ENCODE measurements at places on chromosomes 1 and 21.
A peak's percentile ranks its signal among the peaks of the same experiment; 100 is the strongest.

DNA sequence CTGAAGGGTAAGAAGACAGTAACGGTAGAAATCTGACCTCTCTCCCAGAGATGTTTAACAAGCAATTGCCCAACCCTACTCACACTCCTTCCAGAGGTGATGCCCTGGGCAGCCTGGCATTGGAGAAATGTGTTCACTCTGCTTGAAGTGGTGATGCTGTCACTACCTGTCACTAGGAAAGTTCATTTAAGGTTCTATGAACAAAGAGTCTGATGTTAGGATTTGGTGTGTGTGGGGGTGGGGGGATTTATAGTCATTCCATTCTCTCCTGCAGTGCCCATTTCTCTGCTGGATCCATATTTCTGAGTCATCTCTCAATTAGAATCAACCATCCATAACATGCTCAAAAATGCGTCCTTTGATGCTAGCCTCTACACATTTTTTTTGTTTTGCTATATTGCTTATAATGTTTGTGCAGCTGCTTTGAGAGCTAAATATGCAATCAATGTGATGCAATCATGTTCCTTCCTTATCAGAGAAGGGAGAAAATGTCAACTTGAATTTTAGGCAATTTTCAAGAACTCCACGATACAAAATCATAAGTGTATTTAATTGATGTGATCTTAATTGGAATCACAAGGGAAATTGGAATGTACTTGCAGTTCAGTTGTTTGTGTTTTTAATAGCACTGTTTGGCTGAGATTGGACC, 173.9 kb downstream of the DUSP10 start:
- DNase-seq = no peak

GRCh38 chr1:41152622-41153044, 89.5 kb downstream of the SCMH1 start:
- peak; percentile 96 for DNase-seq

DNA sequence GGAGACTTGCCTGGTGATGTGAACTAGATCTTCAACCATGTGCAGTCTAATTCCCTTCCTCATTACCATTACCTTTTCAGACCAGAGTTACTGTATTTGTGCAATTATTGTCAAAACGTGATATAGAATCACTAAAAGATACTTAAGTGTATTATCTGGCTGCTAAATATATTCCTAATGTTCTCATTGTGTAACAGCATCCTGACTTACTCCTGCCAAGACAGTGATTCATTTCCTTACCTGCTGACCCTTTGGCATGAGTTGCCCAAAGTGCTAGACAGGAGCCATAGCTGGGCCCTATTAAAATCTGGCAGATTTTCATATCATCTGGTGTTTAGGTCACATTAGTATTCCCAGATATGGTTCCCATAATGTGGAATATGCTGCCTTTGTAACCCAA, 598.3 kb upstream of the CAMK1G start:
- DNase-seq = peak; percentile 66

DNA sequence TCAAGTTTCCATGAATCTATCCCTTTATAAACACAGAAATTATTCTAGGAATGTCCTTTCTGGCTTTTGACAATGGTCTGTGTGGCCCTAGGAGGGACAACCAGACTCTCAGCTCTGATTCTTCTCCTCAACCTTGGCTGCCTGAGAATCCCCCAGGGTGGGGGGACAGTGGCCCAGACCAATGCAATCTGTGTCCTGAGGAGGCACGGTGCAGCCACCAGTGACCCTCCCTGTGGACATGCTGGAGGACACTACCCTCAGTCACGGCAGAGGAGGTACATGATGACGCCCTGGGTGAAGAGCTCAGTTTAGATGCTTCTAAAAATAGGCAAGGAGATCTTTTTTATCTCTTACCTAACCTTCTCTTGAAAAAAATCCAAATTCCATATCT, 91.7 kb downstream of the PGBD5 start:
- DNase-seq = no peak

- DNase-seq = no peak
These were observed 168.6 kb downstream of the IER5 start for GRCh38 chr1:181257117-181257516.

GRCh38 chr1:194809215-194809614, 1622.8 kb upstream of the B3GALT2 start:
- DNase-seq = no peak

GRCh38 chr1:240495601-240496000, 116.4 kb downstream of the GREM2 start:
- DNase-seq = no peak

GRCh38 chr1:205972081-205972480, 28.8 kb upstream of the SLC26A9 start:
- DNase-seq = peak; percentile 55

DNA sequence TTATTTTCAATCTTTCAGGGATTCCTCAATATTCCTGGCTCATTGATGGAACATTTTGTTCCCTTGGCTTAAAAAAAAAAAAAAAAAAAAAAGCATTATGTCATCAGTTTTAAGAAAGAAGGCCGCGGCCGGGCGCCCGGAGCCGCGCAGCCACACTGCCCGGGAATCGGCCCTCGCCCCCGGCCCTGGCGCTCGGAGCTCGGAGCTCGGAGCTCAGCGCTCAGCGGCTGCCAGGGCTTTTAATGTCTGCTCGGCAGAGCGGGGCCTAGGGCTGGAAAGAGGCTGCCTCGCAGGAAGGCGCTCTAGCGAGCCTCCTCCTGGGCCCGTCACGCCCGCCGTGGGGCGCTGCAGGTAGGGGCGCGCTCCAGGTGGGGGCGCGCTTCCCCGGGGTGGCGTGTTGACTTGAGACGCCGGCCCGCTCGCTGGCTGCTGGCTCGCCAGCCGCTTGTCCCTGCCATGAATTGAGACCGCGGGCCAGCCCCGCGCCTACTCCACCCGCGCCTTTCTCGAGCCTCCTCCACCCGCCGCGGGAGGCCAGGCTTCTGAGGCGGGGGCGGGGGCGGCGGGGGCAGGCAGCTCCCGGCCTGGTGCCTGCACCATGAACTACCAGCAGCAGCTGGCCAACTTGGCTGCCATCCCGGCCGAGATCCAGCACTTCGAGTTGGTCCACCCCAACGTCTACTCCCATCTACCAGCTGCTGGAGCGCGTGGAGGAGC, 5.4 kb upstream of the TDRD5 start:
- peak; percentile 38 for DNase-seq

DNA sequence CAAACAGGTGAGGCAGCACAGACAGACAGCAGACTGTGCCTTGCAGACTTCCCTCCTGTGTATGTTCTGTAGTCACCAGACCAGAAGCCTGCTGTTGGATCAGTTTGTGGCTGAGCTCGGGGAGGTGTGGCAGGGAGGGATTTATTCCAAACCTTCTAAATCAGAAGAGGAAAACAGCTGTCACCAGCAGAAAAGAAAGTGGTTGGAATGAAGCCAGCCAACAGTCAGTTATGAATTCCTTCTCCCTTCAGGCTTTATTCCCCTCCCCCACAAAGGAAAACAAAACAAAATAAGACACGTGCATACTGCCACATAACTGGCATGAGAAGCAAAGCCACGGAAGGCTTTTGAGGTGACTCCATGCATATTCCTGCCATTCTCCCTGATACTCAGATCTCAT, 19.0 kb upstream of the PIGV start:
- peak; percentile 91 for DNase-seq

DNA sequence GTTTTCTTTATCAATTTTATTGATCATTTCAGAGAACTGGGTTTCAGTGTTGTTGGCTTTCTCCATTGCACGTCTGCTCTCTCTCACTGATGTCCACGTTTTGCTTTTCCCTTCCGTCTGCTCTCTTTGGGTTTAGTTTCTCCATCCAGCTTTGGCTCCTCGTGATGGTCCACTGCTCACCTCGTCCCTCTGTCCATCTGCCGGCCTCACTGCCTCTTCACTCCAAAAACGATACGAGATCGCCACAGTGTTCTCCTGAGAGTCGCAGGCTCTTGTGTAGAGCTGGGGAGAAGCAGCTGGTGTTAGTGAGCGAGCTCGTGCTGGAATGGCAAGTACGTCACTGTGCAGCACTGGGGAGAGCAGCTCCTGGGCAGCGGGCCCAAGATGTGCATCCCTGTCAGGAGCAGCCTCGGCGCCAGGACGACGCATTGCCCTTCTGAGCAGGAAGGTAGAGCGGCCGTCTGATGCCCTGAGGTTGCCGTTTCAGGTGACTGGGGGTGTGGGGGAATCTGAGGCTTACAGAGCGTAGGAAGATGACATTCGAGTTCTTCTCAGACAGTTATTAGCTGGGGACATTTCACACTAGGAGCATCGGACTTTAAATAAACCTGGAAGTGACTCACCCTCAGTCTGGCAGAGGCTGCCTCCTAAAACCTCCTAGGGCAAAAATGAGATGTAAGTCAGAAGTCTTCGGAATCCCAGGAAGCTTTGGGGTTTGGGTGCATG, 31.4 kb upstream of the PCBP3 start:
- peak; percentile 88 for DNase-seq

DNA sequence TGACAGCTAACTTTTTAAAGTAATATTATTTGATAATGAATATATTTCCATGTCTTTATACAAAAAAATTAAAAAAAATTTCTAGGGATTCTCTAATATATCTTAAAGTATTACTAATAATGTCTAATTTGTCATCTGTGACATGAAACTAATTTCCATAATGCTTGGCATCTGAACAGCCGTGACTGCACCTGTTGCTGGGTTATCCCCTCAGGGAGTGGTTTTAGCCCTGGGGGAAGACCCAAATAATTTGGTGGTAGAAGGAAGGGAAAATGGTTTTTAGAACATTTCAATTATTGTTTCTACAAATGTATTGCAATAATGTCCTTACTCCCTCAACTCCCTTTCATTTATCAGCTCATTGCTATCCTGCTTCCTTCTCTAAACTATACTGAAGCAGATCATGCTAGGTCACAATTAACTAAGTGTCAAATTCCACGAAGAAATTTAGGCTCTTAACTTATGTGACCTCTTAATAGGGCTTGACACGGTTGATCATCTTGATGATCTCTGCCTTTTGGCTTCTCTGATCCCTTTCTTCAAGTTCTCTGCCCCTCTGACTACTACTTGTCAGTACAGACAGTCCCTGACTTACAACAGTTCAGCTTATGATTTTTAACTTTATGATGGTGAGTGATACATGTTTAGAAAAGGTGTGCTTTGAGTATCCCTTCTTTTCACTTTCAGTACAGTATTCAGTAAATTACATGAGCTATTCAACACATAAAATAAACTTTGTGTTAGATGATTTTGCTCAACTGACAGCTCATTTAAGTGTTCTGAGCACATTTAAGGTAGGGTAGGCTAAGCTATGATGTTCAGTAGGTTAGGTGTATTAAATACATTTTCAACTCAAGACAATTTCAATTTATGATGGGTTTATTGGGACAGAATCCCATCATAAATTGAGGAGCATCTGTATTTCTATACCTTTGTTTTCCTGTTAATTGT, 26.4 kb upstream of the DPH5 start:
- DNase-seq = no peak

DNA sequence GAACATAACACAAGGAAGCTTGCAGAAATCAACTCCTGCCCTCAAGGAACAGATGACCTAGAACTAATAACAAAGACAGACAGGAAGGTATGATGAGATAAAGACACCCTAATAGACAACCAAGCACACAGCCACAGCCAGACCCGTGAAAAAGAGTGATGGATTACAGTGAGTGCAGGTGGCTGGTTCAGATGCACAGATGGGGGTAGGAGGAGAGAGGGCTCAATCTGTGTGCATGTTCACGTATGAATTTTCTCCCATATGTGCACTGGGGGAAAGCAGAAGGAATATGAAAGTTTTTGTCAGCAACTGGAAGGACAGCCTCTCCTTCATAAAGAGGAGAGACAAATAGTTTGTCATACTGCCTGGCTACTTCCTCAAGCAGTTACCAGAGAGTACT, 367.1 kb downstream of the PBX1 start:
- no peak for DNase-seq

GRCh38 chr1:113931451-113931851, 2.3 kb downstream of the HIPK1 start:
- DNase-seq = peak; percentile 91

DNA sequence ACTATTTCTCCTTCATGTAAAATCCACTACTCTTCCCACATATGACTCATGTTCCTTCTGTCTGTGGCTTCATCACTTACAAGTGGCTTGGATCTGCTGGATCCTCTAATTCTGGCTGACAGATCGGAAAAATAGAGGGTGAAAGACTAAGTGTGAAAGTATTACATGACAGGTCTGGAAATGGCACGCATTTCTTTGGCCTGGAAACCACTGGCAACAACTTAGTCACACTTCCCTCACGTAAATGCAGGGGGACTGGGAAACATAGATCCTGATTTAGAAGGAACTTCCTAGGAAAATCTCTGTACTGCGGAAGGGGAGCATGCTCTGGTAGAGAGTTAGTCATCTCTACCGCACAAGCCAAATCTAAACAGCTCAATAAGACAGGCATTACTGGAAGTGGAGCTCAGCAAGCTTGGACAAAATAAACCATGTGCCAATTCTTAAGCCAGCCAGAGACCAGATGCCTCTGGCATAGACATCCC, 305.4 kb upstream of the PTBP2 start:
- peak; percentile 100 for DNase-seq

- DNase-seq = no peak
These were observed 51.6 kb downstream of the EIF2B3 start for GRCh38 chr1:44934791-44935190.

GRCh38 chr1:80993154-80993980, 807.4 kb upstream of the ADGRL2 start:
- no peak for DNase-seq

DNA sequence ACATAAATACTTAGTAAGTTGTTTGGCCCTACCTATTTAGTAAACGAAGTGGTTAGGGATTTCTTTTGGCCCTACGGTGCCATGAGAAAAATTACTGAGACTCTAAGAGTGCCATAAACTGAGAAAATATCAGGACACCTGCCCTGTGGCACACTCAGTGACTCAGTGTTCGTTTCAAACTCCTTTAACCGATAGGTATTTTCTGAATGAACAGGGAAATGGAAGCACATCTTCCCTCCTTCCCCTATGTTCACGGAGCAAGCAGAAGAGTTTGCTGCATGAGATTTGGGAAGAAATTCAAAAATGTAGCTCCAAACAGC, 134.2 kb downstream of the KAZN start:
- no peak for DNase-seq

DNA sequence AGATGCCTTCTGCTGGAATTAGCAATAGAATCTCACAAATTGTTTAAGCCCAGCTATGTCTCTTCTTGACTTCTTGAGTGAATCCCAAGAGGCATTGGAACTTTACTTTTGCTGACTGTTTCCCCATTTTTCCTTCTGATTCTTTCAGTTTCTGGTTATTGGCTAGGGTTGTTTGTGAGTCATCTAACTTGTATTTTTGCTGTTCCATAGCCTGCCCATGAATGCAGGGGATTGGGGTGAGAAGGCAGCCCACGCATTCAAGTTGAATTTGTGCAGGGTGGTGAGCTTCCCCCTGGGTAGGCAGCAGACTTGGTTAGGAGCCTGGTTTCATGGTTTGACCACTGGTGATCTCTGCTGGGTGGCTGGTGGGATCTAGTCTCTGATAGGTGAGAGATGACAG, 10.4 kb upstream of the KLF17 start:
- peak; percentile 58 for DNase-seq
